NCI-H460 (cell line): ENCODE measurements at places on chromosomes 5 and 9. TPM values are rescaled to one million over a fixed set of nuclear protein-coding genes. Genes with fewer than 3 reads are reported as not detected.

The TRPM3 gene
- 1.1 and 1.7 TPM in 2 replicates for total RNA-seq

The SLC23A1 gene
- total RNA-seq: not detected in 2 replicates

DNA sequence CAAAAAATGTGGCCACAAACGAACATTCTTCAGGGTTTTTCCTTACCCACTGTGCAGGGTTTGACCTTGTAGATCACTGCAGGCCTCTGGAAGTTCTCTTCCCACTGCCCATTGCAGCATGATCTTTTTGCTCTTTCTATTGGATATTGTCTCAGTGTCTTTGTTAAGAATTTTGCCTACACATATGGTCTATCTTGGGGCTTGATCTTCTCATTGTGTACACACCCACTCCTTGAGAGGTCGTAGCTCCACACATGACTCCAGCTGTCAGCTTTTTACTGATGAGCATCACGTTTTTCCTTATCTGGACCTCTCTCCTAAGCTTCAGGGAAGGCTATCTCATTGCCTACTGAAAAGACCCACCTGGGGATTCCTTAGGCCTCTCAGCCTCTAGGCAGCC lies 3.0 kb upstream of the GLRX start:
- DNase-seq: no peak

DNA sequence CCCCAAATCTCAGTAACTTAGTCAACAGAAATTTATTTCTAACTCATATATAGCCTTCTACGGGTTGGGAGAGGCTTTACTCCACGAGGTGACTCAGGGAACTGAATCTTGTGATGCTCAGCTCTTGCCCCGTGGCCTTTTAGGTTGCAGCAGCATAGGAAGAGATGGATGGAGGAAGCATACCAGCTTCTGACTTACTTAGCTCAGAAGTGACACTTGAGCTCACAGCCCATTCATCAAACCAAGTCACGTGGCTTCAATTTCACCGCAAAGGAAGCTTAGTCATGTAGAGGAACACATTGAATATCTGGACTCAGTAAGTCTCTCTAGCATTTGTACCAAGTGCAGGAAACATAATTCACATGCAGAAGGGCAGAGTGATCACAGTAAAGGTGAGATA lies 124.1 kb upstream of the KCNN2 start:
- no peak for DNase-seq

The PLPP1 gene
- total RNA-seq: 27.5 and 28.3 TPM in 2 replicates

The GARIN3 gene
- not detected in 2 replicates for total RNA-seq

DNA sequence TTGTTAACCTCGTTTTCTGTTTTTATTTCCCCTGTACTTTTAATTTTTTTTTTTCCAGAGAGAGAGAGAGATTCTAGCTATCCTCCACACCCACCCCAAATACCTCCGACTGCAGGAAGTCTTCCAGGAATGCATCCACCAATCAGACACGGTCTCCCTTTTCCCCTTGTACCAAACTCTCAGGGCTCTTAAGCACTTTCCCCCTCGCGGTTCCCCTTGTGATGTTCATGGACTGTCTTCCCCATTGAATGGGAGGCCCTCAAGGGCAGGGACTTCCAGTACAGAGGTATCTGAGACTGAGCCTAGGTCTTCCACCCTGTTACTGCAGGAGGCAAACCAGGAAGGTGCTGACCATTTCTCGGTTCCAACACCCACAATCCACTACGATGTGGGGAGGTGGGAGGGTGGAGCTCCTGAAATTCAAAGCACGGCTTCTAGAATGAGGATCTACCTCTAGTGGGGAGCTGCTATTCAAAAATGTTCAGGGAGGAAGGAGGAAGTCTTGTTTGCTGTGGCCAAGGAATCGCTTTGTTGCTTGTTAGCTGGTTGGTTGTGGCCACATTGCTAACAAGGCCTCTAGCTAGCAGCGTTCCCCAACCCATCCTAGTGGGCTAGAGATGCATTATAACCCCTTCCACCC lies 37.5 kb upstream of the PTGS1 start:
- DNase-seq: no peak

The NPR3 gene
- total RNA-seq: 21.3 and 21.5 TPM in 2 replicates
